ENCODE measurements at places on chromosomes 7 and 10. TPM values are rescaled to one million over a fixed set of nuclear protein-coding genes. Genes with fewer than 3 reads are reported as not detected.

Gene IDI2
- total RNA-seq: not detected

Gene UPP1
- total RNA-seq: 76.2 TPM

Gene MRPL43
- 93.5 TPM for total RNA-seq

Gene SCIN
- 0.36 TPM for total RNA-seq

Gene LARP4B
- 47.1 TPM for total RNA-seq

Gene HGF
- 0.05 TPM for total RNA-seq

Gene PYROXD2
- total RNA-seq: 3.9 TPM

Gene CPEB3
- 0.33 TPM for total RNA-seq

Gene PRKCQ
- 4.3 TPM for total RNA-seq

Gene MYH16
- 0.39 TPM for total RNA-seq

Gene VWC2
- total RNA-seq: not detected

Gene SFRP5
- total RNA-seq: 2.7 TPM

Gene CHST15
- 7.6 TPM for total RNA-seq

Gene UTF1
- not detected for total RNA-seq

Gene ADIRF
- not detected for total RNA-seq

Gene PKD1L1
- total RNA-seq: 0.14 TPM

Gene EEF1AKMT2
- 22.3 TPM for total RNA-seq

Gene RPA3
- total RNA-seq: 67.2 TPM

Gene GPR15LG
- not detected for total RNA-seq

Gene GRB10
- 62.1 TPM for total RNA-seq

Gene TEX36
- not detected for total RNA-seq

Gene C10orf53
- not detected for total RNA-seq

Gene ANKRD30A
- total RNA-seq: 0.86 TPM

Gene DMBT1
- 0.17 TPM for total RNA-seq

Gene VSTM4
- total RNA-seq: 0.39 TPM

Gene NPFFR1
- total RNA-seq: not detected

Gene PON1
- total RNA-seq: 1.3 TPM

Gene WDR91
- total RNA-seq: 8.9 TPM

Gene PSD
- 0.31 TPM for total RNA-seq

Gene SLC26A3
- total RNA-seq: not detected

Gene NRG3
- not detected for total RNA-seq

Gene PVRIG
- not detected for total RNA-seq

Gene OPN4
- total RNA-seq: not detected

Gene TFPI2
- total RNA-seq: 326 TPM

Gene MSRB2
- 16.1 TPM for total RNA-seq

Gene TRIM73
- 2.1 TPM for total RNA-seq

Gene METTL27
- total RNA-seq: 8.2 TPM

Gene STRIP2
- total RNA-seq: 7.1 TPM

Gene GPR26
- not detected for total RNA-seq

Gene MUC12
- 19.6 TPM for total RNA-seq

Gene CLRN3
- total RNA-seq: not detected

Gene GPC2
- total RNA-seq: 0.70 TPM

Gene SYCE1
- total RNA-seq: not detected

Gene KLF14
- total RNA-seq: 0.03 TPM

Gene INA
- 20.0 TPM for total RNA-seq

Gene GGCT
- 75.3 TPM for total RNA-seq

Gene PTPRZ1
- total RNA-seq: not detected

Gene PIK3AP1
- total RNA-seq: 0.55 TPM

Gene ITGB8
- total RNA-seq: 1.1 TPM

Gene PRRT4
- 0.26 TPM for total RNA-seq

Gene NT5C3A
- total RNA-seq: 31.9 TPM

Gene FAM24B
- 11.9 TPM for total RNA-seq

Gene CRPPA
- total RNA-seq: 0.75 TPM

Gene GALNT17
- total RNA-seq: not detected

Gene MCU
- total RNA-seq: 22.5 TPM

Gene ADCYAP1R1
- not detected for total RNA-seq

Gene CYP2C18
- total RNA-seq: not detected
